SK-N-MC (cell line): ENCODE measurements at places on chromosomes 5 and 9.

GRCh38 chr9:136370687-136371532, 2.6 kb downstream of the CARD9 start:
- DNase-seq, result no peak

GRCh38 chr5:162037431-162037830, 30.1 kb upstream of the GABRG2 start:
- no peak for DNase-seq

- DNase-seq, result no peak
These were observed 7.1 kb downstream of the IL4 start for GRCh38 chr5:132680780-132681475.

DNA sequence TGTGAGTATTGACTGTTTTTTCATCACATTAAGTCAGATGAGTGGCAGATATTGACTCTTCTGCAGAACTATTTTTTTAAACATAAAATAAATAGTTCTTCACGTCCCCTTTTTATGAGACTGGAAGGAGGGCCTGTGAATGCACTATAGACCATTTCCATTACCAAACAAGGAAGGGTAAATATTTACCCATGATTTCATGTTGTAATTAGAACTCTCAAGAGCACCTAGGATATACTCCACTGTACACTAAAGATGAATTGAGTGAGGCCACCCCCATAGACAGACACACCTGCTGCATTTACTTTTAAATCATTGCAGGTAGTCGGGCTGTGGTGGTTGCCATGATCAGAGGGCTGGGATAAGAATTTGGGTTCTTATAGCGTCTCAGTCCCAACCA, 22.6 kb downstream of the SLC36A1 start:
- DNase-seq, result no peak

GRCh38 chr5:100791391-100791790, 111.7 kb downstream of the ST8SIA4 start:
- DNase-seq, result no peak

- DNase-seq, result no peak
These were observed 78.9 kb downstream of the APBA1 start for GRCh38 chr9:69593301-69593700.

DNA sequence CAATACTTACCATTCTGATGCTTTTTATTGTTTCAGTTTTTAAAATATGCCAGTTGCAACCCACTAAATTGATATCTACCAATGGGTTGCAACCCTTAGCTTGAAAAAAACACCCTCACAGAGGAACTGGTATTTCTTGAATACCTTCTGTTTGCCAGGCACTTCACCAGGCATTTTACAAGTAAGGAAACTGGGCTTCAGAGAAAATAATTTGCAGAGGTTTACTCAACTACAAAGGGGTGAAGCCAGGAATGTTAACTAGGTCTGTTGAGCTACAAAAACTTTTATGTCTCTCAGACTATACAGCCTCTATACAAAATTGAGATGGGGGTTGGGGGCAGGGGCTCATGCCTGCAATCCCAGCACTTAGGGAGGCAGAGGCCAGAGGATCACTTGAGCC, 65.0 kb downstream of the STX17 start:
- no peak for DNase-seq

DNA sequence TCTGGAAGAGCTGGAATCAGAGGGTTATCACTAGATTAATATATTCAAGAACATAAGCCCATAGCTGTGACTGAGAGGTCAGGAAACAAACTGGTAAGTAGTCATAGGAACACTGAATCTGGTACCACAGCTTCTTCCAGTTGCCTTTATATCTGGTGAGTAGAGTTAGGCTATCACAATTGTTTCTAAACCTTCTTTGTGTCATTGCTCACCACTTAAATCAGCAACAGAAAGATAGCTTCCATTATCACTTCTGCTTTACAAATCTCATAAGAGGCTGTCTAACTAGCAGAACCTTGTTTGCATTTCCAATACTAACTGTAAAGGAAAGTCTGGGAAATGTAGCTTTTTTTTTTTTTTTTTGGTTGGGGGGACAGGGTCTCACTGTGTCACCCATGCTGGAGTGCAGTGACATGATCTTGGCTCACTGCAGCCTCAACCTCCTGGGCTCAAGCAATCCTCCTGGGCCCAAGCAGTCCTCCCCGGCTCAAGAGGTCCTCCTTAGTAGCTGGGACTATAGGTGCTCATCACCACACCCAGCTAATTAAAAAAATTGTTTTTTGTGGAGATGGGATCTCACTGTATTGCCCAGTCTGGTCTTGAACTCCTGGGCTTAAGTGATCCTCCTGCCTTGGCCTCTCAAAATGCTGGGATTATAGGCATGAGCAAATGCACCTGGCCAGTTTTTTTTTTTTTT, 22.0 kb downstream of the CDC42SE2 start:
- DNase-seq, result no peak
